Activated naive CD8-positive, alpha-beta T cell treated with anti-CD3 and anti-CD28 coated beads for 36 hours (primary cell): ENCODE measurements at places on chromosomes 7 and 10.

DNA sequence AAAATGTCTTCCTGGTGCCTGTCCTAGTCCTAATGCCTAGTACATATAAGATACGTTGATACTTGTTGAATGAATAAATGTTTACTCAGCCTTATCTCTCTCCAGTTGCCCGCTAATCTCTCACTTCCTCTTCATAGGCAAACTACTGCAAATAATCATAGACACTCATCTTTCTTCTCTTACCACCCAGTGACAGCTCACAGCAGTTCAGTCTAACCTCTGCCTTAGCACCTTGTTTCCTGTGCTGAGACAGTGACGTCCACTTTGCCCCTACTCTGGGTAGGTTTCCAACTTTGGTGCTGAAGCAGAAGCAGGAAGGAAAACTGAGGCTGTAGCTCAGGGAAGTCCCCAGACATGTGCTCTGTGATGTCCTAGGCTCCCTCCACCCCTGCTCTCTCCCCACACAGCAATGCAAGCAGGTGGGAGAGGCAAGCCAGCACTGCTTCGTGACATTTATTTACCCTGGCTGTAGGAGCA lies 45.5 kb upstream of the RHOBTB1 start:
- H3K4me3 ChIP-seq, result no peak overlapping the region
- no peaks in the 10 kb centered on the region for H3K4me1 ChIP-seq
- no peaks in the 10 kb centered on the region for H3K27me3 ChIP-seq

- no peak overlapping the region for H3K27ac ChIP-seq
- DNase-seq, result no peak
- H3K27me3 ChIP-seq, result no peaks in the 10 kb centered on the region
- H3K4me3 ChIP-seq, result no peak overlapping the region
- peaks cover 5% of the 10 kb centered on the region for H3K4me1 ChIP-seq
- H3K36me3 ChIP-seq, result peaks cover 47% of the 10 kb centered on the region
Measured at GRCh38 chr7:127962589-127963361, 68.5 kb downstream of the LRRC4 start.

GRCh38 chr7:30874656-30875302 lies 36.9 kb upstream of the AQP1 start:
- H3K36me3 ChIP-seq, result no peaks in the 10 kb centered on the region
- no peaks in the 10 kb centered on the region for H3K27me3 ChIP-seq
- no peak for DNase-seq
- no peak overlapping the region for H3K4me3 ChIP-seq
- H3K27ac ChIP-seq, result no peak overlapping the region

DNA sequence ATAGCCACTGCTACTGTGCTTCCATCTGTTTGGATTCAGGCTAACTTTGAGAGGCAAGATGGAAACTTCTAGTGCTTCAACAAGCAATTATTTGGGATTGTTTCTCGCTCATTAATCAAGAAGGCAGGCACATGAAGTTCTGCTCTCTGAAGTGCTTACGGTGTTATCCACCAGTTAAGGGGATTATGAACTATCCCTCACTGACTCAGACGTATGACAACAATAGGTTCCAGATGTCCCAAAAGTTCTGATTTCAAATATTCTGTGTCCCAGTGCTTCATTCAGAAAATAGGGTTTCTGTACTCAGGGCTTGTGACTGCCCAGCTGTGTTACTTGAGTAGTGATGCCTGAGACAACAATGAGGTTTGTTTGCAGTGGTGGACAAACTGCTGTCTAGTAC lies 81.0 kb downstream of the HACD1 start:
- H3K36me3 ChIP-seq, result no peaks in the 10 kb centered on the region
- DNase-seq, result no peak
- H3K4me3 ChIP-seq, result no peak overlapping the region
- peaks cover 5% of the 10 kb centered on the region for H3K27me3 ChIP-seq
- no peaks in the 10 kb centered on the region for H3K4me1 ChIP-seq

- H3K36me3 ChIP-seq, result peaks cover 2% of the 10 kb centered on the region
- H3K4me3 ChIP-seq, result no peak overlapping the region
- DNase-seq, result no peak
- H3K4me1 ChIP-seq, result peaks cover 5% of the 10 kb centered on the region
Measured at GRCh38 chr7:99868246-99868645, 8.6 kb downstream of the OR2AE1 start.

DNA sequence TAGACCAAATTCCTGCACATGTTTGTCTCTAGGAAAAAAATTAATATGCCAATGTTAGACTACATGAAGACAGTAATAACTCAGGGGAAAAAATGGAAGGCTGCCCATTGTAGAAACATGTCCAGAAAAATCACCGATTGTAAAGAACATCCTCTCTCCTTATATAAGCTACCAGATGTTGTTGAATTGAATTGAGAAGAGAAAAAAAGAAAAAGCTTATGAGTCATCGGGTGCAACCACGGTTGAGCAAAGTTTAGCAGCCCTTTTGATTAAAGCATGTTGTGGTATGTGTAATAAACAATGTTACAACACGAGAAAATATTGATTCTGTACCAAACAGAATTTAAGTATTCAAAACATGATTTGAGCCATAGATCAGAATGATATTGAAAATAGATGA lies 102.3 kb upstream of the ARHGAP21 start:
- no peak for DNase-seq
- H3K36me3 ChIP-seq, result peaks cover 6% of the 10 kb centered on the region
- H3K4me1 ChIP-seq, result peaks cover 40% of the 10 kb centered on the region
- H3K27ac ChIP-seq, result peak overlapping the region; percentile 43

GRCh38 chr10:112376396-112376790 lies 2.5 kb downstream of the ACSL5 start:
- DNase-seq, result no peak
- H3K27ac ChIP-seq, result peak overlapping the region; percentile 99
- H3K36me3 ChIP-seq, result peaks cover 42% of the 10 kb centered on the region
- H3K4me1 ChIP-seq, result peaks cover 68% of the 10 kb centered on the region
- H3K4me3 ChIP-seq, result peak overlapping the region; percentile 99

GRCh38 chr10:7787857-7788638 lies at the start of the genes ATP5F1C and KIN:
Gene ATP5F1C (plus strand): TSS chr10:7788177. CDS start chr10:7788208, 31 bp downstream.
Gene KIN (minus strand): TSS chr10:7787993. CDS start chr10:7787933, 60 bp downstream.
- peaks cover 40% of the 10 kb centered on the region for H3K4me1 ChIP-seq
- H3K4me3 ChIP-seq, result no peak within 1 kb of the TSS
- peaks cover 29% of the 10 kb centered on the region for H3K36me3 ChIP-seq
- no peak within 1 kb of the TSS for H3K27ac ChIP-seq
- no peaks in the 10 kb centered on the region for H3K27me3 ChIP-seq

DNA sequence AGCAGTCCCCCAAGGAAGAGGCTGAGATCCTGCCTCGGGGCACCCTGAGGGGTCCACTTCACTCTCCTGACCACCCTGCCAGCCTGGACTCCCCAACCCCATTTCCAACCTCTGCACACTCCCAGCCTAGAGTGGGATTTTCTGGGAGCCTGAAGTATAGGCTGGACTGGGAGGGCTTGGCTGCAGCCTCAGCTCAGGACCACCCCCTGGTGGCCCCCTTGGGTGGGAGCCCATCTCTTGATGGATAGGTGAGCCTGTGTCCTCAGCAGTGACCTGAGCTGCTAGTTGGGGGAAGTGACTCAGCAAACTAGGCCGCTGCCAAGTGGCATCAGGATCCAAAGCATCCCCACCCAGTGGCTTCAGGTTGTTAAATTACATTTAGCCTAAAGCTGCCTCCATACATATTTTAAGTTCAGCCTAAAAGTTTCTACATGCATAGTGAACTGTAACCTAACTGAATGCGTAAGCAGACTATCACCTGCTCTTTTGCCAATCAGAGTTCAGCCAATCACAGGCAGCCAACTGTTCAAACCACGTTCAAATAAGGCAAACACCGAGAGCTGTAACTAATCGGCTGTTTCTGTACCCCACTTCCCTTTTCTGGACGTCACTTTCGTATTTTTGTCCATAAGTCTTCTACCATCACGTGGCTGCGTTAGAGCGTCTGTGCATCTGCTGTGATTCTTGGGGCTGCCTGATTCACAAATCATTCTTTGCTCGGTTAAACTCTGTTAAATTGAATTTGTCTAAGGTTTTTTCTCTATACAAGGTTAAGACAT lies 144.0 kb downstream of the PLPP4 start:
- no peaks in the 10 kb centered on the region for H3K27me3 ChIP-seq
- H3K4me1 ChIP-seq, result no peaks in the 10 kb centered on the region
- H3K36me3 ChIP-seq, result no peaks in the 10 kb centered on the region
- no peak overlapping the region for H3K4me3 ChIP-seq

DNA sequence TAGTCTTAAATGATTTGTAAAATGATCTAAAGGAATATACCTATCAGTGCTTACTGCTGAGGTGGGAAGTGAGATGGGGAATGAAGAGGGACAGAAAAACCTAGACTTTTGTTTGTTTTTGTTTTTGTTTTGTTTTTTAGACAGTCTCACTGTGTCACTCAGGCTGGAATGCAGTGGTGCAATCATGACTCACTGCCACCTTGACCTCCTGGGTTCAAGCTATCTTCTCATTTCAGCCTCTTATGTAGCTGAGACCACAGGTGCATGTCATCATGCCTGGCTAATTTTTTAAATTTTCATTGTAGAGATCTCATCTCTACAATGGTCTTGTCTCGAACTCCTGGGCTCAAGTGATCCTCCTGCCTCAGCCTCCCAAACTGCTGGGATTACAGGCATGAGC lies 116.4 kb upstream of the SEM1 start:
- DNase-seq, result no peak
- H3K27ac ChIP-seq, result no peak overlapping the region
- H3K27me3 ChIP-seq, result peaks cover 61% of the 10 kb centered on the region
- H3K36me3 ChIP-seq, result peaks cover 3% of the 10 kb centered on the region
- no peak overlapping the region for H3K4me3 ChIP-seq

DNA sequence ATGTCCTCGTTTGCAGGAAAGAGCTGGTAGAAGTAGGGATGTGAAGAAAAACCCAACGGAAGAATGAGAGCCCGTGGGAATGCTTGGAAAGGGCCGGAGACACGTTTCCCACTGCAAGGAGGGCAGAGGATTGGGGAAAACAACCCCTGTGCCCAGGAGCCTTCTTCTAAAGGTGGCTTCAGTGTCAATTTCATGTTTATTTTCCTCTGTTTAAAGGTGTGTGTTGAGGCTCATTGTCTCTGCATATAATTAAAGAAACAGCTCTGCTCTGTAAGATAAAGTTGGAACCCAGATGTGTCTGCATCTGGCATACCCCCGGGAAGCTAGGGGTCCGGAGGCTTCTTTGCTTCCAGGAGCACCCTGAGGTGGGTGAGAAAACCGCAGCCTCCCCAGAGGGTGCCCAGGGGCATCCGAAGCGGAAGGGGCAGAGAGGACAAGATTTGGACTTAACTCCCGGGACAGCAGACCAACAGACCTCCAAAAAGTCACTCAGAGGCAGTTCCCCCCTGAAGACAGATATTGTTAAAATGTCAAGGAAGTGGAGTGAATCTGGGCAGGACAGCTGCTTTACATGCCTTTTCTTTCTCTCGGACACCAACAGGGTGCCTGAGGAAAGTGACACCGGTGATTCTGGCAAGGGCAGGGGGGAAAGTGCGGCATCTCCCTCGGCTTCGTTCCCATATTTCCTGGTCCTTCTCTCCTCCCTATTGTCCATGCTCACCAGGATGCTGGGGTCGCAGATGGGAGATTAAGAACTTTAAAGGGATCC lies 8.6 kb upstream of the GATA3 start:
- H3K27ac ChIP-seq, result no peak overlapping the region
- peak overlapping the region; percentile 74 for H3K4me3 ChIP-seq
- H3K27me3 ChIP-seq, result peaks cover 96% of the 10 kb centered on the region

GRCh38 chr10:104663076-104663475 lies 22.0 kb downstream of the SORCS3 start:
- DNase-seq, result no peak
- no peak overlapping the region for H3K4me3 ChIP-seq
- no peaks in the 10 kb centered on the region for H3K36me3 ChIP-seq
- H3K27ac ChIP-seq, result no peak overlapping the region
- no peaks in the 10 kb centered on the region for H3K4me1 ChIP-seq

DNA sequence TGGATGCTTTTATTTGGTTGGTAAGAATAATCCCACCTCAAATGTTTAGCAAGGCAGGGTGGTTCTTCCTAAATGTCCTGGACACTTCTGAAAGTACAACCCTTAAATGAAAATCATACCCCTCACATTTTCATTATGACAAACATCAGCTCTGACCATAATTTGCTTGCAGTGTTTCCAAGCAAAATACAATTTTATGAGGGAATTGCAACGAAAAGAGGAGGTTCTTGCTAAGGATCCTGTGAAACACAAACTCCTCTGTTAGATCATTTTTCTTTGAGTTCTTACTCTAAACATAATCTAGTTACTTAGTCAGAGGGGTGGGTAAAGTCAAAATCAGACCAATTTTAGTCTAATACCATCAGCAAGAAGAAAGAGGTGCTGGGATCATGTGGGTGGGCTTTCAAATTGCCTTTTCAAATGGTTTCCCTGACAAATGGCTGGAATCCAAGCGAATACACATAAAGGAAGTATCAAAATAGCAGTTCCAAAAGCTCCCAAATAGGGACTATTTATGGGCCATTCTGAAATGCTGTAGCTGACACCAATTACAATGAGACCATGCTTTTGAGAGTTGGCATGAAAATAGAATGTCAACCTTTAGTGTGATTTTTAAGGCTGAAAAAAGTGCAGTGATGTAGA lies 164.9 kb upstream of the INHBA start:
- no peak for DNase-seq
- no peak overlapping the region for H3K27ac ChIP-seq
- H3K4me1 ChIP-seq, result peaks cover 12% of the 10 kb centered on the region
- no peaks in the 10 kb centered on the region for H3K36me3 ChIP-seq
- no peak overlapping the region for H3K4me3 ChIP-seq
- peaks cover 53% of the 10 kb centered on the region for H3K27me3 ChIP-seq

DNA sequence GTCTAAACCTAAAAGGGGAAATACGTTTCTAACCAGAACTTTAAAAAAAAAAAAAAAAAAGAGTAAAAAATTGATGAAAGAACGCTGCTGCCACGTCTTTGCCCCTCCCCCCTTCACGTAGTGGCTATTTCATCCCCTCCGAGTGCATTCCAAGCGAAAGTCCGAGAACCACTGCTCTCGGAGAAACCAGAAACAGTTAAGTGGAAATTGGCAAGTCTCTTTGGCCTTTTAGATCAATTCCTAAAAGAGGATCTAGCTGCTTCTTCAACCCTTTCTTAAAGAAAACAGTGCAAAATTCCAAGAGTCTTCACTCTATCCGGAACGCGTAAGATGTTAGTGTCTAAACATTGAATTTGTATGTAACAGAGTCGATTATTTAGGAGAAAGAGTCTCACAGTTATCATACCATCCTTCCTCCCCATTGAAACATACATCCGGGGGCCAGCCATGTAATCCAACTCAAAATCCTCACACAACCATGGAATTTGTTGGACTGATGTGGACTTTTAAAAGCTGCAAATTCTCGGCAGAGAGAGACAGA lies 1.1 kb downstream of the P4HA1 start:
- H3K27ac ChIP-seq, result peak overlapping the region; percentile 96
- H3K4me3 ChIP-seq, result peak overlapping the region; percentile 93
- DNase-seq, result peak; percentile 36
- peaks cover 26% of the 10 kb centered on the region for H3K36me3 ChIP-seq
- peaks cover 26% of the 10 kb centered on the region for H3K4me1 ChIP-seq

GRCh38 chr10:5697342-5697741 lies 12.7 kb downstream of the TASOR2 start:
- H3K27ac ChIP-seq, result no peak overlapping the region
- no peaks in the 10 kb centered on the region for H3K27me3 ChIP-seq
- H3K4me3 ChIP-seq, result no peak overlapping the region
- no peak for DNase-seq
- peaks cover 49% of the 10 kb centered on the region for H3K4me1 ChIP-seq
- H3K36me3 ChIP-seq, result peaks cover 15% of the 10 kb centered on the region

- H3K36me3 ChIP-seq, result no peaks in the 10 kb centered on the region
- DNase-seq, result no peak
- H3K27me3 ChIP-seq, result no peaks in the 10 kb centered on the region
- no peak overlapping the region for H3K4me3 ChIP-seq
- peaks cover 12% of the 10 kb centered on the region for H3K4me1 ChIP-seq
Measured at GRCh38 chr10:97547962-97548361, 24.6 kb upstream of the ANKRD2 start.
